ENCODE measurements at places on chromosomes 1 and 21.

- DNase-seq = no peak
Observed at GRCh38 chr1:89670711-89671110, 37.8 kb downstream of the LRRC8C start.

DNA sequence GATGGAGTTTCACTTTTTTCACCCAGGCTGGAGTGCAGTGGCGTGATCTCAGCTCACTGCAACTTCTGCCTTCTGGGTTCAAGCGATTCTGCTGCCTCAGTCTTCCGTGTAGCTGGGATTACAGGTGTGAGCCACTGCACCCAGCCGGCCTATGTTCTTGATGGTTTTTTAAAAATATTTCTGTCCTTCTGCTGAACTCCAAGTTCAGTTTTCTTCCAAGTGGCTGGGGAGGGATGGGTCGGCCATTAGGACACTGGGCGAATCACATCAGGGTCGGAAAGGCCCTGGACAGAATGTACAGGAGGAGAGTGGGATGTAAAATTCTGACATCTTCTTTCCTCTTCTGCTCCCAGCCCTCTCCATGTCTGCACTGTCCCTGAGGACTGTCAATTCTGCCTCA, 289.6 kb downstream of the PTPRU start:
- DNase-seq = no peak

- no peak for DNase-seq
Observed at GRCh38 chr21:39315603-39316445, 2.4 kb upstream of the BRWD1 start.

DNA sequence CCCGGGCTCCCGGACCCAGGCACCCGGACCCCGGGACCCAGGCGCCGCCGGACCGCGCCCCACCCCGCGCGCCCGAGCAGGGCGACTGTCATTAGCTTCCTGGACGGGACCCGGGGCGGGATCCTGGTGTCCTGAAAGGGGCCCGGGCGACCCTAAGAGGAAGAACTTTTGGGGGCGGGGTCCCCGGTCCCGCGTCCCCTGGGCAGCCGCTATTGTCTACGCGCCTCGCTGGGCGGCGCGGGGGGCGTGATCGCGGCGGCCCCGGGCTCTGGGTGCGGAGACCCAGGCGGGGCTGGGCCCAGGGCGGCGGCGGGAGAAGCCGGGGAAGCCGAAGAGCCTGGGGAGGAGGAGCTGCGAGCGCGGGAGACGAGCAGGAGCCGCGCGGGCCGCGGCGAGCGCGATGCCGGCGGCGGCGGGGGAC, 465 bp downstream of the HUNK start:
- no peak for DNase-seq

GRCh38 chr1:67542747-67543146, 112.5 kb upstream of the SERBP1 start:
- DNase-seq = no peak

DNA sequence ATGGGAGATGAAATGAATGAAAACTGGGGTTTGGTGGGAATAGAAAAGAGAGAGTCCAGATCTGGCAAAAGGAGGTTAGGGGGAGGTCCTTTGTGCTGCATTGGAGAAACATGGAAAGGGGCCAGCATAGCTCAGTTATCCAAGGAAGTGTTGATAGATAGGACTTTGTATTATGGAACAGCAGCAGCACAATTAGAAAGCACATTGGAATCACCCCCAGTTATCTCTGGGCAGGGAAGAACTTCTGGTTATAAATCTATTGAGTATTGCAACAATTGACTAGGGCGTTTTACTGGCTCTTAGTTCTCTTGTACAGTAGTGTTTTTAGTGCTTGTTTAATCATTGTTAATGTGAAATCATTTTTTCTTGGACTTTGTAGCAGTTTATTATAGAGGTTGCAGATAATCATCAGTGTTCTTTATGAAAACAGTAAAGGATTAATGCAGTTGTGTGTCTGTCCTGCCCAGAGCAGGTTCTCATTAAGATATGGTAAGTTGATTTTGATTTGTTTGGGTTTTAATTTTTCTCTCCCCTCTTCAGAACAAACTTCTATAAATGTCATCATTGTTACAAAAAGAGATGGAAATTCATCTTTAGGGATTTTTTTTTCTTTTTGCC, 76.6 kb downstream of the NR5A2 start:
- no peak for DNase-seq

- no peak for DNase-seq
Observed at GRCh38 chr1:237867380-237867888, 23.3 kb downstream of the ZP4 start.

GRCh38 chr21:26412885-26413284, 160.2 kb downstream of the CYYR1 start:
- no peak for DNase-seq

DNA sequence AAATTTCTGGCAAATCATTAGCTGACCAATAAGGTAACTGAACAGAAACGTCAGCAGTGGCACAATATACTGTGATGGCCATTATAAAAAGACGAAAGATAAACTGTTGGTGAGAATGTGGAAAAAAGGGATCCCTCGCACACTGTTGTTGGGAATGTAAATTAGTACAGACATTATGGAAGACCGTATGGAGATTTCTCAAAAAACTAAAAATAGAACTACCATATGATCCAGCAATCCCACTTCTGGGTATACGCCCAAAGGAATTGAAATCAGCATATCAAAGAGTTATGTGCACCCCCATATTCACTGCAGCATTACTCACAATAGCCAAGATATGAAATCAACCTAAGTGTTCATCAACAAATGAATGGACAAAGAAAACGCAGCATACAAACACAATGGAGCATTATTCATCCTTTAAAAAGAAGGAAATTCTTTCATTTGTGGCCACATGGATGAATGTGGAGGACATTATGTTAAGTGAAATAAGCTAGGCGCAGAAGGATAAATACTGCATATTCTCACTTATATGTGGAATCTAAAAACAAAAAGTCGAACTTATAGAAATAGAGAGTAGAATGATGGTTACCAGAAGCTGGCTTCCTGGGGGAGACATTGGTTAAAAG, 257.7 kb downstream of the RHOU start:
- DNase-seq = no peak

GRCh38 chr1:223837206-223837605, 8.5 kb downstream of the TP53BP2 start:
- DNase-seq = no peak

- DNase-seq = no peak
Observed at GRCh38 chr1:52365071-52365745, 797 bp downstream of the CC2D1B start.

- DNase-seq = no peak
Observed at GRCh38 chr1:175208773-175209492, 16.4 kb upstream of the KIAA0040 start.

- DNase-seq = no peak
Observed at GRCh38 chr1:215166886-215167285, 84.3 kb downstream of the KCNK2 start.

GRCh38 chr1:98051065-98051675, 130.3 kb upstream of the DPYD start:
- DNase-seq = peak; percentile 49

- DNase-seq = no peak
Observed at GRCh38 chr1:119896303-119896702, at the start of gene ADAM30. Gene ADAM30 (minus strand): TSS chr1:119896515. CDS start chr1:119896336, 179 bp downstream.

- DNase-seq = no peak
Observed at GRCh38 chr1:187839873-187840272, 1011.1 kb downstream of the PLA2G4A start.

DNA sequence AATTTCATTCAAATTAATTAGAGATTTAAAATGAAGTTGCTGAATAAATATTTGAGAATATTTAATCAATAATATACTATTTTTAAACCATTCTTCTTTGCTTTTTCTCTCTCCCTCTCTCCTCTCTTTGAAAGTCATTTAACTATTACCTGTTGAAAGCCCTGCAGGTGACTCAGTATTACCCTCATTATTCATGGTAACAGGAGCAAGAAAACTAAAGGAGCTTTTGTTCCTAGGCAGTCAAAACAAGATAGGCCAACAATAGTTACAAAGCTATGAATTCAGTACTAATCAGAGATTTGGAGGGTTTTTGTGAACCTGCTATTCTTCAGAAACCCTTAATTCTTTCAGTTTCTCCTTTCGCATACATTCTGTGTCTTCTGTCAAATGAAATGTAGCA, 721.3 kb upstream of the NCAM2 start:
- DNase-seq = no peak

DNA sequence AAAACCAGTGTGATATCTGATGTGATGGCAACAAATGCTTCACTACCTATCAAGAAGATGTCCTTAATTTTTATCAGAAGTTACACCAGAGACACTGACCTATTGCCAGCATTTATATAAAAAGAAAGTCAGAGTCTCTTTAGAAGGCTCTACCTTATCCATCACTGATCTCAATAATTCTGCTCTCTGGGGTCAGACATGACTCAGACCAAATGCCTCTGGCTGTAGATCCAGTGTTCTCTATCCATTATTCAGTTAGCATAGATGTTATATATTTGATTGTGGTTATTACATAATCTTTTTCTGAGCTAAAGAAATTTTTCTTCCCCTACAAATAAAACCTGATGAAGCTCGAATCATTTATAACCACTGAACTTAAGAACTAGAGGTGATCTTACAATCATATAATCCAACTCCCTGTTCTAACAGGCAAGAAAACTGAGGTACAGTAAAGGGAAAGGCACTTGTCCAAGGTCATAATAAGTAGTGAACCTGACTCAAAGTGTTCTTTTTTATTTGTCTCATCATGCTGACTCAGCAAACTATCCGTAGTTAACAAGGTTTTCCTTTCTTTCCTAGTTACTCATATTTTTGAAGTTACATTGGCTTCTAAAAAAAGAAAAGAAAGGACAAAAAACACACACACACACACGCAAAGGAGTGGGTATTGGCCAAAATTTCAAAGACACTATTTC, 43.6 kb upstream of the ESRRG start:
- DNase-seq = no peak

DNA sequence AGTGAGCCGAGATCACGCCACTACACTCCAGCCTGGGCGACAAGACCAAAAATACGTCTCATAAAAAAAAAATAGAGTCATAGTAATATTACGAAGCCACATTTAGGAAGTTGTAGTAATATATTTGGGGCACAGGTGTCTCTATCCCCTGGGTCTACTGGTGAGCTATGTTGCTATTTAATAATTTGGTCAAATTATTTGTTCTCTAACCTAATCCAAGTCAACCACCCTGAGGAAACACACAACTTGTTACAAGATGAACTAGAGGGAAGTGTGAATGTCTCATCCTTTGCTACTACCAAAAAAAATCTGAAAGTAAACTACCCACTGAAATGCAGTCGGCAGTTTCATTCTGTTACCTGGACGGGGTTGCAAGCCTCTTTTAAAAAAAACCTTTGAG, 35.3 kb downstream of the RGS8 start:
- DNase-seq = no peak

GRCh38 chr1:35702508-35702907, 16.2 kb downstream of the C1orf216 start:
- DNase-seq = no peak

DNA sequence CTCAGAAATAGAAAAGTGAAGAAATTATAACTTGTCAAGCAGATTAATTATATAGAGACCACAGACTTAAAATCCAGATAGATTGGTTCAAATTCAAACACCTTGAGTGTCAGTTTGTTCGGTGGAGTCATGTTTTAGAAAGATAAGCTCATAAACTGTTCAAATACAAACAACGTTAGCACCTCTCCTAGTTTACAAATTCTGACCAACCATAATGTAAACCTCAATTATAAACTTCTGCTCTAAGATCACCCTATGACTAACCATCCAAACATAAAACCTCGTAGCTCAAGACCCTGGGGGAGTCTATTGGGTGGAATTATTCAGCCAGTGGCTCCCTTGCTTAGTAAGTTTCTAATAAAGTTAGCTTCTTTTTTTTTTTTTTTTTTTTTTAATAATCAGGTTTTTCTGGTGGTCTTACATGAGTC, 12.4 kb downstream of the CBR1 start:
- no peak for DNase-seq

DNA sequence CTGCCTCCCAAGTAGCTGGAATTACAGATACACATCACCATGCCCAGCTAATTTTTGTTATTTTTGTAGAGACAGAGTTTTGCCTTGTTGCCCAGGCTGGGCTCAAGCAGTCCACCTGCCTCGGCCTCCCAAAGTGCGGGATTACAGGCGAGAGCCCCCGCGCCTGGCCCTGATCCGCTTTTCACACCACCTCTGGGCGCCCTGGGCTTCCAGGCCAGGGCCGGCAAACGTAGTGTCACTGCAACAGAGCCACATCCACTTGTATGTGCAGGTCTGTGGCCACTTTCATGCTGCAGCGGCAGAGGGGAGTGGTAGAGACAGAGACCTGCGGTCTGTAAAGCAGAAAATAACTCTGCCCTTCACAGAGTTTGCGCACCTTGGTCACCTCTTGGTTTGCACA, 29.5 kb downstream of the RRP1B start:
- no peak for DNase-seq

GRCh38 chr21:24785033-24785432, 822.2 kb downstream of the MRPL39 start:
- no peak for DNase-seq

- no peak for DNase-seq
Observed at GRCh38 chr1:33087677-33088076, 6.7 kb downstream of the AZIN2 start.

DNA sequence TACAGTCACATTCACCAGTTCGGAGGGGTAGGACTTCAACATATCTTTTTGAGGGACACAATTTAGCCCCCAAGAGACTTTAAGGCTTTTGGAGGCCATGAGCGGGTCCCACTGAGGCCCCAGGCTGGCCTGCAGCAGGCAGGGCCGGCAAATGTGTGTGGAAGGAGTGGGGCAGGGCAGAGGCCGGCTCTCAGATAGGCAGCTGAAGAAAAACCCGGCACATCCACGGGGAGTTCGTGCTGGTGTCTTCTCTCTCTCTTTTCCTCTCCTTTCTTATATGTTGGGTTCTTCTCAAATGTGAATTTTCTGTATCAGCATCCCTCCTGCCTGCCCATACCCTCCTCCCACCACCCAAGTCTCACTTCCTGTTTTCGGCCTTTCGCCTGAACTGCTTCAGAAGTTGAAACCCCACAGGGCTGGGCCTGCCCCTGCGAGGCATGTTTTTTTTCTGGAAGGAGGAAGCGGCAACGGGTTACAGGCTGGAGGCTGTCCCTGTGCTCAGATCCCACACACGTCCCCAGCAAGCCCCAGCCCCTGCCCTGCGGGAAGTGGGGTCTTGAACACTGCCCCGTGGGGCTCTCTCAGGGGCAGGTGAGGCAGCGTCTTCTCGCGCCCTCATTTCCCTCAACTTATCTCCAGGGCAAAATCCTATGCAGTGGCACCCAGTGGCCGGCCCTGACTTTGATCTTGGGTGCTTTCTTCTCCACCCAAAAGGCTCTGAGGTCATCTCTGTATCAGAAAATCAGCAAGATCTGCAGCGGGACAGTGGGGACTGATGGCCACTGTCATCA, 9.7 kb upstream of the UMODL1 start:
- DNase-seq = no peak

GRCh38 chr1:45275054-45275453, 51.6 kb upstream of the HPDL start:
- DNase-seq = no peak

GRCh38 chr1:180239145-180240096, 9.4 kb downstream of the LHX4 start:
- DNase-seq = no peak

- no peak for DNase-seq
Observed at GRCh38 chr1:85718678-85719340, 10.6 kb upstream of the ZNHIT6 start.

Measured in stimulated activated CD8-positive, alpha-beta memory T cell treated with anti-CD3 and anti-CD28 coated beads, Interleukin-7, amount 100 ng/mL, for 1 hour (primary cell).